ENCODE measurements at places on chromosomes 4 and X. TPM values are rescaled to one million over a fixed set of nuclear protein-coding genes. Genes with fewer than 3 reads are reported as not detected.

UCP1 gene
- polyA plus RNA-seq: 0.09 TPM

TCEANC gene
- polyA plus RNA-seq: 2.5 TPM

CCNG2 gene
- 3.5 TPM for polyA plus RNA-seq

SHISA3 gene
- 0.35 TPM for polyA plus RNA-seq

NDNF gene
- polyA plus RNA-seq: 2.5 TPM

ARL13A gene
- not detected for polyA plus RNA-seq

GYPB gene
- polyA plus RNA-seq: not detected

DAPP1 gene
- 0.18 TPM for polyA plus RNA-seq

FGB gene
- not detected for polyA plus RNA-seq

MAGEB6B gene
- polyA plus RNA-seq: not detected

GRCh38 chrX:14673764-14674163 is 144.4 kb downstream of the GLRA2 start:
- no peak for DNase-seq

DNA sequence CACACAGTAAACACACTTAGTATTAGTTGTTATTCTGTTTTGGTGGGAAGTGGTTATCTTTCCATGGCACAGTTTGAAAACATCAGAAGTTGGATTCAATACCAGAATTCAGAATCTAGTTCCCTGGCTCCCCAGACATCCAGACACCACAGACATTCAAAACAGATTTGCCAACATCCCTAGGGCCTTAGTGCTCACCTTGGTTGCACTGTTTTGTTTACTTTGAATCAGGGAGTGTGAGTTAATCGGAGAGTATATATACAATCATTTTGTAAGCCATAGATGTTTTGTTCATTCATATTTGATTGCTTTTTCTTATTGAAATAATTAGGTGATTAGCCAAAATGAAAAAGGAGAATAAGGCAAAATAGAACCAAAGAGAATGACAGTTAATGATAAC is 324.7 kb upstream of the CLNK start:
- DNase-seq: no peak

GRCh38 chrX:38127961-38128360 is 92.7 kb downstream of the SRPX start:
- no peak for DNase-seq

- DNase-seq: no peak
Measured at GRCh38 chr4:25358515-25359275, 18.4 kb upstream of the ANAPC4 start.

DNA sequence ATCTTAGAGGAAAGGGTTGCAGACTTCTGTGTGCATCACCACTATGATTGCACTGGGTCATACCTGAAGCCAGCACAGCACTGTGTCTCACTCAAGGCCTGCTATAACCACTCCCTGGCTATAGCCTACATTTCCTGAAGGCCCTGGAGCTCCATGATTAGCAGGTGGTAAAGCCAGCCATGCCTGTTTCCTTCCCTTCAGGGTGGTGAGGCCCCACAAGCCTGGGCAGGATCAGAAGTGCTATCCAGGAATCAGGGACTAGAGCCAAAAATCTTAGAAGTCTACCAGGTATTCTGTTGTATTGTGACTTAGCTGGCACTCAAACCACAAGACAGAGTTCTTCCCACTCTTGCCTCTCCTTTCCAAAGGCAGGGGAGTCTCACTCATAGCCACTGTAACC is 734.6 kb downstream of the GLUD2 start:
- DNase-seq: no peak

DNA sequence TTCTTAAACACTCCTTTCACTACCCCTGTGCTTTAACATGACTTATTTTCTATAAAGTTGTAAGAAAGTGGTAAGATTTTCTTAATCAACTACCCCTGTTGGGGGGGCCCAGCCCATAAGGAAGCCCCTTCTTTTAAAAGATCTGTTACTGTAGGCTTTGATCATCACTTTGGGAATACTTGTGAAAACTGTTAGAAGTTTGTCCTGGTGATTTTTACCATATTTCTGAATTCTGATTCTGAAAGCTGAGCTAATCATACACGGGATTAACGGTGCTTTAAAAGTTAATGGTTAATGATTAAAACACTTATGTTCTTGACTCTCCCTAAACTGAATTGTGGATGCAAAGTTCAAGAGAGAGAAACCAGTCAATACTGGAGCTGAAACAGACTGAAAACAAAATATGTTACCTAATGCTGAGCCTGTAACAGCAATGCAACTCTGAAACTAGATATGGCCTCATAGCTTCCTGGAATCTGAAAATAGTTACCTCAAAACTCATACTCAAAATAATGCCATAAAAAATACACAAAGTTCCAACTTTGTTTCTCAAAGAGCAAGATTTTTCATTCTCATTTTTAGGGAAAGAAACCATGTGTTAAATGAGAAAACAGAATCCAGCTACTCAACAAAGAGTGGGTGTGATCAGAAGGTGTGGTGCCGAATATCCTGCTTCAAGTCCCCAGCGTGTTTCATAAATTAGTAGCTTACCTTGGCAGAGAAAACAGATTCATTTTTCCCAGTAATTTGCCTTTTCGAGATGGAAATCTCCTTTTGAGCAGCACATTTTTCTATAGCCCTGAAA is 31.6 kb downstream of the ADH7 start:
- DNase-seq: no peak

- no peak for DNase-seq
Measured at GRCh38 chr4:101307899-101308298, 39.4 kb downstream of the PPP3CA start.

- DNase-seq: no peak
Measured at GRCh38 chr4:150250998-150251651, 172.9 kb downstream of the DCLK2 start.

Measured in psoas muscle (tissue), 8 donors.